Colonic mucosa (tissue), 4 donors: ENCODE measurements at places on chromosomes 16 and 17. TPM values are rescaled to one million over a fixed set of nuclear protein-coding genes. Genes with fewer than 3 reads are reported as not detected.

GRCh38 chr16:56414366-56414765 lies 11.0 kb downstream of the AMFR start:
- DNase-seq, result no peak
- H3K4me1 ChIP-seq, result no peaks in the 10 kb centered on the region
- no peak overlapping the region for H3K4me3 ChIP-seq
- no peaks in the 10 kb centered on the region for H3K36me3 ChIP-seq

GRCh38 chr16:29683543-29684090 lies 4.6 kb downstream of the QPRT start:
- DNase-seq, result no peak
- H3K4me1 ChIP-seq, result no peaks in the 10 kb centered on the region
- no peak overlapping the region for H3K27ac ChIP-seq
- H3K36me3 ChIP-seq, result no peaks in the 10 kb centered on the region
- no peak overlapping the region for H3K4me3 ChIP-seq

TEX19 gene
- not detected for total RNA-seq

DNA sequence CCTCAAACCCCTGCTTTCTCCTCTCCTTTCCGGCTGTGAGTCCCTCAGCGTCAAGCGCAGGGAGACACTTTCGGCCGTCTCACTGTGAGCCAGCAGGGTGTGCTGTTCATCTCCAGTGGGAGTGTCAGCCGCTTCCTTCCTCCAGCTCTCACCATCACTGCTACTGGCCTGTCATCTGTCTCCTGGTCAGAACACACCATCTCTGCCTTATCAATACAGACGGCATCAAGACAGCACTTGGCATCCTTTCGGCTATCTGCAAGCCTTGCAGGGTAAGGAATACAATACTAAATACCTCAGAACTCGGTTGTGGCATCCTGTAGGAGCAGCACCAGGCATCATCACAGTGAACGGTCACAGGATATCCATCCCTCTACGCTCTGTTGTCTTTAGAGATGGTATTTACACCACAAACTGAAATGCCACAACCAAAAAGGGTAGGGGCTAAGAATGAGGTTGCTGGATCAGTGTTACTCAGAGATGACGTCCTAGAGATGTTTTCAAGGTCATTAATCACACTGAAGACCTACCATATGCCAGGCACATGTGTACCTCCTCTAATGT lies 20.7 kb upstream of the CMTM4 start:
- H3K27ac ChIP-seq, result no peak overlapping the region
- H3K27me3 ChIP-seq, result no peaks in the 10 kb centered on the region
- H3K36me3 ChIP-seq, result no peaks in the 10 kb centered on the region
- no peak overlapping the region for H3K4me3 ChIP-seq

DNA sequence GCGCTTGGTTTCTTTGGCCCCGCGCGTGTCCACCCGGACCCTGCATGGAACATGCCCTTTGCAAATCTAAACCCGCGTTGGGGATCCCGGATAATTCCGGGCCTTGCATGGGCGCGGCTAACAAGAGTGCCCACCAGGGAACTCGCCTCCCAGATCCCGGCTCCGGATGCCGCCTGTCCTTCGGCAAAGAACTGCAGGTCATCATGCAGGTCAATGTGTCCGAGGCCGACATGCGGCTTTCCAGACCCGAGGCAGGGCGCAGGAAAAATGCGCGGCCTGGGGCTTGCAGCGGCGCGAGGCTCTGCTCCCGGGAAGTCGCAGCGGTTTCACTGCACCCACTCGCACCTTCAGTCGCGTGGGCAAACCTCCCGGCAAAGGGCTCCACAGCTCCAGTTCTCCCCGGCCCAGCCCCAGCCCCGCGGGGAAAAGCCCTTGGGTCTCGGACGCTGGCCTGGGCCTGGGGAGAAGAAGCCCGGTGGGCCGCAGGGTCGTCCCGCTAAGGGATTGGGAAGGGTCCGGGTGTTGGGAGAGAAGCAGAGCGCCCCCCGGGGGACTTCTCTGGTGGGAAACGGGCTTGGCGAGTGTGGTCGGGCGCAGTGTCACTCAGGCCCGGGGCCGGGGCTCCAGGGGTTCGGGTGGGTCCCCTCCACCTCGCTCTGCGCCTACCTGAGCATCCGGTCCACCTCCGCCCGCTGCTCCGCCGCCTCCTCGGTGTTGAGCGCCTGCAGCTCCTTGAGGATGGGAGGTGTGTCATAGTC lies 805 bp downstream of the HNF1B start:
- peaks cover 29% of the 10 kb centered on the region for H3K27me3 ChIP-seq
- peak; percentile 64 for DNase-seq
- peak overlapping the region; percentile 49 for H3K4me3 ChIP-seq
- no peaks in the 10 kb centered on the region for H3K36me3 ChIP-seq
- H3K27ac ChIP-seq, result peak overlapping the region; percentile 69

EVPLL gene
- total RNA-seq, result 0.69 TPM
